ENCODE measurements at places on chromosomes 4 and X.

- DNase-seq = no peak
Observed at GRCh38 chr4:112073181-112073580, 72.1 kb upstream of the FAM241A start.

DNA sequence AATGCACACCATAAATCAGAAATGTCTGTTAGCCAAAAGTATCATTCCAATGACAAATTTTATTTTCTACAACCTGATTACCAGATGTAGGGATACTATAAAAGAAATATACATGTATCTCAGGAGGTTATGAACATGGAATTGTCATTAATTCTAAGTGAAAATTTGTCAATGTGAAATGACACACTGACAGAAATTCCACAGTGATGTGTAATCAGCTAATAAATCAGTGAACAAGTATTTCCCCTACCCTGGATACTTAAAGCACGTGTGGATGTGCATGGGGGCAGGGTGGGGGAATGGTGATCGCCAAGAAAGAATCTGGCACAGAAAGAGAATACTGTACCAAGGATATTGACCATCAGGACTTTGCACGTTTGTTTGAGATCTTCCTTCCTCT, 123.6 kb downstream of the SH3RF1 start:
- no peak for DNase-seq

- no peak for DNase-seq
Observed at GRCh38 chr4:8877780-8878040, 6.1 kb upstream of the HMX1 start.

GRCh38 chr4:117447925-117448324, 362.5 kb upstream of the TRAM1L1 start:
- DNase-seq = no peak

GRCh38 chr4:94469221-94469784, 17.6 kb downstream of the PDLIM5 start:
- DNase-seq = no peak

GRCh38 chr4:26048950-26049349, 134.9 kb downstream of the SMIM20 start:
- DNase-seq = no peak

DNA sequence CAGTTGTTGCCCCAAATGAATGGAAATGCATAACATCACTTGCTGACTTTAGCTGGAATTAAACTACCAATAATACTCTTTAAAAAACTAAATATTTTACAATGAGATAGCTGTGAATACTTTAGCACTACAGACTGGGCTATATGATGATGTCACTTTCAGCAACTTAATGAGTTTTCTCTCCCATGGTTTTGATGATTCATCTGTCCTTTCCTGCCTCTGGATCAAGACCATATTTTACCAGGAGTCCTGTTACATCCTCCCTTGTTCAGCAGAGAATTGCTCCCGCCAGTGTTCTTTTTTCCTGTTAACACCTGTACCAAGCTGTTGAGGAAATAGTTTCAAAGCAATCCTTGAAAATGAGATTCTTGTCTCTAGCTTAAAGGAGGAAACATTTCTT, 543.0 kb downstream of the SPRY1 start:
- DNase-seq = no peak

DNA sequence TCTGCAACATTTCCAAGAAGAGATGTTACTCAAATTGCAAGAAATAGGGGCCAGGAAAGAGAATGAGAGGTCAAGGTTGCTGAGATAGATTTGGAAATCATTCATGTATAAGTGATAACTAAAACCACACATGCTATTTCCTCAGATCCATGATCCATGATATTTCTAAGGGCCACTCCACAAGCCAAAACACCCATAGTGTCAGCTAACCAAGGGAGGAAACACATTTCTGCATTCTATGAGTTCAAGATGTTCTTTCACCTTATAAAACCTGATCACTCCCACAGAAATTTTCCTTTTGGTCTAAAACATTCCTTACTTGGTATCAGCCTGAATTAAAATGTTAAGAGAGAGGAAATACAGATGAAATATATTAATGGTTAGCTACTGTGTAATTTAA, 47.2 kb downstream of the TBCK start:
- no peak for DNase-seq

DNA sequence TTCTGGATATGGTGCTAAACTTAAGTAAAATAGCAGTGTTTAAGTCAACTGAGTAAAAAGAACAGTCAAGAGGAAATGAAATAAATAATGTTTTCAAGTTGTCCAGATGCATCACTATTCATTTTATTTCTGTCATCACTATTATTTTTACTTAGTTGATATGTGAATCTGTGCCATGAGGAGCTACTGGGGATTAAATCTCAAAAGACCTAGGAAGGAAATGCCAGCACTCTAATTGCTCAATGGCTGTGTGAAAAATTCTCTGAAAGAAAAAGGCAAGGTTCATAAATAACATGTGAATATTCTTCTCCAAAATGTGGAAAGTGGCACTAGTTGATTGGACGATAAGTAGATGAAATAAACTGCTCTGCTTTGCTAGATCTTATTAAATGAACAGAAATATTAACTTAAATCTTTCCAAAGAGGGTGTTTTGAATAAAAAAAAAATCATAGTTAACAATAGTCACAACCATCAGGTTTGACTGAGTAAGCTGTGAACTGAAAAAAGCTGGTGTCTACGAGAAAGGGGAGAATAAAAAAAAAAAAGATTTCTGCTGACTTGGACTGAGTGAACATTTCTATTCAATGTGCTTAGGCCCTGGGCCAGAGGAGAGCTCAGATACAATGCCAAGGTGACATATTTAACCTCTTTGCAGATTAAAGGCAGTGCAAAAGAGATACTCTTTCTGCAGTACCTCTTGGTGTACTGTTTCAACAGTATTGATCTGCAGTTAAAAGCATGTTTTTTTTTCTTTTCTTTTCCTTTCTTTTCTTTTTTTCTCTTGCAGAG, 1.6 kb downstream of the SPARCL1 start:
- no peak for DNase-seq

DNA sequence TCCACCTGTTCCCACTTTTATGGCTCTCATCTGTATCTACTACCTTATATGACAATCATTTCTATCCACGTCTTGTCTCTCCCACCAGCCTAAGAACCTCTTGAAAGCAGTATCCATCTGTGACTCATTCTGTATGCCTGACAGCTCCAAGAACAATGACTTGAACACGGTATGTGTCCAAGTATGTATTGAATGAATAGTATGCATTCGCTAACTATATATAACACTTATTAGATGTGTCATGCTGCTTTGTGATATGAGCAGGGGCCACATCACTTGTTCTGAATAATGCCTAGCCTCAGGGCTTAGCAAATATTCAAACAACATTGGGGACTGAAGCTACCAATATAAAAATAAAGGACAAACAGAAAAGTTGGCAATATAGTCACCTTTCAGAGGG, 4.9 kb downstream of the OPHN1 start:
- DNase-seq = no peak

DNA sequence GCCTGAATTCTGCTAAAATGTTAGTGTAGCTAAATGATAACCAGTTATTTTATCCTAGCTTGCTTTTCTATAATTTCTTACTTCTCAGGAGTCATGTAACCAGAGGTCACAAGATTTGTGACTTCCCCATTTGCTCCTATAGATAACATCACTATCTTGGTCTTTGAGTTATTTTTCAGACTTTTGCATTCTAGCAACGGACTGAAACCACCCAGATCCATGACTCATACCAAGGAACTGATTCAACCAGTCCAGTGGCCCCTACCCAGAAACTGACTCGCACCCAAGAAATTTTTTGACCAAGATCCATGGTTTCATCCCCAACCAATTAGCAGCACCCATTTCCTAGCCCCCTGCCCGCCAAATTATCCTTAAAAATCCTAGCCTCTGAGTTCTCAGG, 50.0 kb downstream of the IQCM start:
- DNase-seq = no peak

DNA sequence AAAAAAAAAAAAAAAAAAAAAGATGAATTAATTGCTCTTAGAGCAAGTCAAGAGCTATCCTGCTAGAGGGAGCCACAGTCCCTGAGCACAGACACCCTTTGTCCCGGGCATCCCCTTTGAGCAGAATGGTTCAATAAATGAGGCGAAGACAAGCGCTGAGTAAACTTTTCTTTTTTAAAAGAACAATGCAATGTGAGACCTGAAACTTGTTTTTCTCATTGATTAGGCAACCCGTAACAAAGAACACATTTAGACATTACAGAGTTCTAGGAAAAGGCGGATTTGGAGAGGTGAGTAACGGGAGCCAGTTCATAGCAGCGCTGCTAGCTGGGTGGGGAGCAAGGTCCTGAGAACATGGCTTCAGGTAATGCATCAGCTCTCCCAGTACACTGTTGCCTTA, 46.1 kb downstream of the GRK4 start:
- no peak for DNase-seq

DNA sequence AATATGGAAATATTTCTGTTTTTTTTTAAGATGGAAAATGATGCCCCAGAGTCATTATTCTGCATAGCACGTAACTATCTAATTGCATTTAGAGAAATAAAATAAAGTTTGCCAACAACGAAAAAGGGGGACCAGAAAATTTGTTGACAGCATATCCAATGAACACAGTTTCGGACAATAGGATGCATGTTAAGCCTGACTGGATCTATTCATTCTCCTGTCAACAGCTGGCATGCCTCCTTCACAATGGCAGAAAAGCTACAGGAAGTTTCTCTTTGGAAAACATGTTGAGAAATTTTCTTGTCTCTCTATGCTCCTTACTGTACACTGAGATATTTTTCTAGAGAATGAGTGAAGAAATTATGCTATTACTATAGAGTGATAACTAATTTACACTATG, 262.5 kb downstream of the GRID2 start:
- no peak for DNase-seq

- no peak for DNase-seq
Observed at GRCh38 chr4:176565049-176565448, 227.7 kb downstream of the VEGFC start.

DNA sequence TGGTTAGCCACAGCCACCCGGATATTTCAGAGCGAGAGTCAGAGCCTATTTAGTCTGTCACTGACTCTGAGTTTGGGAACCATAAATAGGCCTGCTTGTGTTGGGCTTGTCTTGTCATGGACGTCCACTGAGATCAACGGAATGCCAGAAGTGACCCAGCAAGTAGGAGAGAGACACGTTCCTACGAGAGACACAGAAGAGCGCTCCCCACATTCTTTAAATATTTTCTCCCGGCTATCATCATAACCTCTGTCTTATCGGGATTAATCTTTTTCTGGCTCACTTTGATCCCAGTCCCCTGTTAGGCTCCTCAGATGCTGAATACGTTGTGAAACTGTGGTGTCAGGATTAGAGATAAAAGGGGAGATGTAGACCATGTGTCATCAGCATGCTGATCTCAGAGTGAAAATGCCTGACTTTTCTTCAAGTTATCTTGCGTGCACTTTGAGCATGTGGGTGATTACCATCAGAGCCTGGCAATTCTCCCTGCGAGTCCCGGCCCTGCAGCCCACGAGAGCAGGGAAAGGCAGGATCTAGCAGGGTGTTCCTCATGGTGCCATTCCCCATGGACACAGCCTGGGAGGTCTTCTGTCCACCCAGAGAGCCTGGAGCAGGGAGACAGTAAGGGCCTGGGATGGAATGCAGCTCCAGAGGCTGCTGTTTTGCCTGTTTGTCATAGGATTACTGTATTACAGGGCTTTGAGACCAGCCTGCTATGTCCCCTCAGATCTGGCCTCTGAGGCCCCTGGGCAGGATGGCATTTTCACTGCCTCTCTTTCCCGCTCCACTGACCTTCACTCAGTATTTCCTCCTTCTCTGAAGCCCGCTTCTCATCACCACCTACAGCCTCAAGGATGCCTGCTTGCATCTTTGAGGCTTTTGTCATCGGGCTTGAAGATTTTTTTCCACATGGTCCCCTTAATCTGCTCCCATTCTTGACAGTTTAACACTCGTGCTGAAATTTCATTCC, 2.8 kb upstream of the TENM3 start:
- DNase-seq = no peak

DNA sequence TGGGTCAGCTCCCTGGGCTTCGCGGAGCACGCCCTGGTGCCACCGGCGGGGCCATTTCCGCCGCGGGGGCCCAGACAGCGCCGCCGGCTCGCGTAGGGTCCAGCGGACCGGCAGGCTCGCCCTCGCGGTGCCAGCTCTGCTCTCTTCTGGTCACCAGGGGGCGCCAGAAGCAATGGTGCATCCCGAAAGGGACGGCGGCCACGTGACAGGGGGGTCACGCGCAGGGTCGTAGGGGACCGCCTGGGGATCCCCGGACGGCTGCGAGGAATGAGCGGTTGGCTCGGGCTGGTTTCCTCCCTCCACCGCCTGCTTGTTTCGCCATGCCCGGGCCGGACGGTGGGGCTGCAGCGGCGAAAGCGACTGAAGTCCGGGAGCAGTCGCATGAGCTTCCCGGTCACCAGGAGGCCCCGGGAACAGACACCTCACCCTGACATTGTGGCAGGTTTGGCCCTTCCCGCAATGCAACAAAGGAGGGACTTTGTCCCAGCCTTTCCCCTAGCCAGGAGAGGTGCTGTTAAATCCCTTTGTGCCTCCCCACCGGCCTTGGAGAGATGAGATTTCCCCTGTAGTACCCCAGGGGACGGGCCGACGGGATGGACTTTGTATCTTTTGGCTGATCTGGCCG, 15.8 kb downstream of the ZCCHC12 start:
- DNase-seq = peak; percentile 4

GRCh38 chrX:120761810-120762209, 113.9 kb downstream of the CT47B1 start:
- no peak for DNase-seq

- no peak for DNase-seq
Observed at GRCh38 chr4:173398779-173399415, at the start of gene SCRG1. TSS of gene SCRG1 (minus strand) at chr4:173399116. CDS start at chr4:173391414, 7,702 bp downstream.

DNA sequence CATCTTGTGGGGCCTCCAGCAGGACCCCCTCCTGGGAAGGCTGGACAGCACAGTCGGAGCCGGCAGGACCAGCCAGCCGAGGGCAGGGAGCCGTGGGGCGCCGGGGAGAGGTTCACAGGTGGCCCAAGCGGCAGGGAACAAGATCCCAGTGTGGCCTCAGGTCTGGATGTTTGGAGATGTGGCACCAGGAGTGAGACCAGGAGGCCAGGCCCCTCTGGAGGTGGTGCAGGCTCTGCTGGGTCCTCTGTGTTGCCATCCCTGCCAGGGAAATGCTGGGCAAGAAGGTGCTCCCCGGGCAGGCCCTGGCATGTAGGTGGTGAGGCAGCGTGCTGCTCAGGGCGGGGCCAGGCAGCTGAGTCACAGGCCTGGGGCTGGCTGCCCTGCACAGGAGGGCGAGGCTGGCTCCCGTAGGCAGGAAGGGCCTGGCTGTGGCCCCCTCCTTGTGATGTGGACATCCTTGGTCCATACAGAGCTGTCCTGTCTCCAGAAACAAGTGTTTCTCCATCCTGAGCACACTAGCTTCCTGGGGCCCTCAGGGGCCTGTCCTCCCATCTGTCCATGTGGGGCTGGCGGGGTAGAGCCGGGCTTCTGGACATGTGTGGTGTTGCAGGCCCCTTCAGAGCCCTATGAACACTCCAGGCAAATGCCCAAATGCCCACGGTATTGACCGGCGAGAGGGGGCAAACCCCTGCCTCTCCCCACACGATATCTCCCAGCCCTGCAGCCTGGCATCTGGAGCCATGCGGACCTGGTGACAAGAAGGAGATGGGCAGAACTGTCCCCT, 4.8 kb upstream of the HGFAC start:
- no peak for DNase-seq

GRCh38 chrX:121902463-121902862, 855.1 kb downstream of the GLUD2 start:
- no peak for DNase-seq
